ENCODE measurements at places on chromosomes 2 and 18.

GRCh38 chr2:148201075-148202004, 180.4 kb downstream of the MBD5 start:
- peak; percentile 50 for DNase-seq

- DNase-seq, result peak; percentile 87
Observed at GRCh38 chr2:215793747-215794595, 219.4 kb downstream of the MREG start.

DNA sequence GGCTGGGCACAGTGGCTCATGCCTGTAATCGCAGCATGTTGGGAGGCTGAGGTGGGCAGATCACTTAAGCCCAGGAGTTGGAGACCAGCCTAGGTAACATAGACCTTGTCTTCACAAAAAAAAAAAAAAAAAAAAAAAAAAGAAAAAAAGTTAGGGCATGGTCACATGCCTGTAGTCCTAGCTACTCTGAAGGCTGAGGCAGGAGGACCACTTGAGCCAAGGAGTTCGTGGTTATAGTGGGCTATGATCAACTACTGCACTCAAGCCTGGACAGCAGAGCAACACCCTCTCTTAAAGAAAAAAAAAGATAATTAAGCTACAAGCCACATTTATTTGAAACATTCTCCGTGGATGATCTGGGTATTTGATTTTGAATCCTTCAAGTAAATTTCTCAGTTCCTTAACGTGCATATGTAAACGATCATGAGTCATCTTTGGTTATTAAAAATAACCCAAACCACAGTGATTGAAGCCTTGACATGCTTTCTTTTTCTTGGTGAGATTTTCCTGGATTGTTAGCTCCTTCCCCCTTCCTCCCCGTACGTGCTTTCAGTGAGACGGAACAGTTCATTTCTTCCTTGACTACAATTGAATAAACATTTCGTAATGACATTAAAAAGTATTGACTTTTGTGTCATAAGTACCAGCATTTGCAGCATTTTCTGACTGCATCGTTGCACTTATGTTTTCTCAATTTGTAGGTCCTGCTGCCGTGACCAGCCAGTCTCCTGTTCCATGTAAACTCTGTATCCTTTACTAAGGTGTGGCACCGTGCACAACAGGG, 20.3 kb downstream of the RMC1 start:
- DNase-seq, result peak; percentile 43

- DNase-seq, result no peak
Observed at GRCh38 chr2:36294316-36294721, 61.3 kb upstream of the CRIM1 start.

GRCh38 chr2:152055366-152056108, 43.3 kb downstream of the CACNB4 start:
- no peak for DNase-seq

- peak; percentile 19 for DNase-seq
Observed at GRCh38 chr2:27494944-27495554, at the start of gene FNDC4. TSS of gene FNDC4 (minus strand) at chr2:27495200. CDS start at chr2:27494679, 521 bp downstream.

DNA sequence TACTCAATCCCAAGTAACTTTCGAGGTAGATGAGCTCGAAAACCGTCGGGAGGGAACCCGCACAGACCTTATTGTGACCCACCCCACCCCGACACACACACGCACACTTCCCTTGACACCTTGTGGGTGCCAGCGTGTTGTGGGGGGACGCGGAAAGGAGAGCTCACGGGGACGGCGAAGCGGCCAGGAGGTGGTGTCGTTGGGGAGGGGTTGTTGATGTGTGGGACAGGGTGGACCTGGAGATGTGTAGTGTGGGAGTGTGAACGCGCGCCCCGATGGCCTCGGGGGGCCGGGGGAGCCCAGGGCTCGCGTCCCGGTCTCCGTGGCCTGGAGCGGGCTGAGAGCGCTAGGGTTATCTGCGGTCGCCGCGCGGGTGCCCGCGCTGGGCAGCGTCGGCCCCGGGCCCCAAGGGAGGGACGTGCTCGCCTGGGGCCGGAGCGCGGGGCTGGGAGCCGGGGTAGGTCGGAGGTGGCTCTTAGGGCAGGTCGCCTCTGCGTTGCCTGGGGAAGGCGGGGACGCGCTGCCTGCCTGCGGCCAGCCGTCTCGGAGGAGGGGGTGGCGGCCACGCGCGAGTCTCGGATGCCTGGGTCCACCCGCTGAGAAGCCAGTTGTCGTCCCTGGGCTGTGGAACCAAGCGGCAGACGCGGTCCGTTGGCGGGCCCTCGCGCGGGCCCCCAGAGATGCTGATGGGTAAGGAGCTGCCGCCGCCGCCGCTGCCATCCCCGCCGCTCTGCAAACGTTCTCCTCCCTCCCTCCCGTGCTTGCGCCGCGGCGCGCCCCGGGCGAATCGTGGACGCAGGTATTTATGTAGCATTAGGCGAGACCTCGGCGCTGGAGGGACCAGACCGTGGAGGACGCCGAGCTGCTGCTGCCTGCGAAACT, 1.6 kb downstream of the KLHL29 start:
- peak; percentile 20 for DNase-seq

DNA sequence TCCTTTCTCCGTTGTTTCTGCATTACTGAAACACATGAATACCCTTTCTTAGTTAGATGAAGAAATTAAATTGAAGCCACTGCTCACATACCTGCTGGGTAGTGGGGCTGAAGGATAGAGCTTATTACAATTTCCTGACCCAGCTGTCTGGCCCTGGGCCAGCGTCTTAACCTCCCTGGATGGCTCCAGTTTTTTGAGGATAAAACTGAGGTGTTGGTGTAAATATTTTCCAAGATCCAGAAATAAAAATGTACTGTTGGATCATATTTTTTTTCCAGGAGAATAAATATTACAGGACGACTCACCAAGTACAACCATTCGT, 3.5 kb downstream of the RNF144A start:
- DNase-seq, result no peak

DNA sequence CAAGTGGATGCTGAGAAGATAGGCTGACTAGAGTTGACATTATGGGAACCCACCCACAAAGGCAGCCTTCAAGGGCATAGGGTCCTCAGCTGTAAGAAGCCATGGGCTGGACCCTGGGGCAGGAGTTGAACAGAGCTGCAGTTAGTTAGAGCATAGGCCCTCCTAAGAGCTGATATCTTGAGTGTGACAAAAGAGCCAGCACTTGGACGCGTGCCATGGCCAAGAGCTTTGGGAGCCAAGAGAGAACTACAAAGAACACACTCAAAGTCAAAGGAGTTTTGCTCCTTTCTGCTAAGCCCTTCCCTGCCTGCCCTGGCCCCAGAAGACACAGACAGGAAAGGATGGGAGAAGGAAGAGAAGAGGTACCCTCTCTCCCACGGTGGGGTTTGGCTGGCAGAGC, 29.9 kb upstream of the AGAP1 start:
- DNase-seq, result no peak

DNA sequence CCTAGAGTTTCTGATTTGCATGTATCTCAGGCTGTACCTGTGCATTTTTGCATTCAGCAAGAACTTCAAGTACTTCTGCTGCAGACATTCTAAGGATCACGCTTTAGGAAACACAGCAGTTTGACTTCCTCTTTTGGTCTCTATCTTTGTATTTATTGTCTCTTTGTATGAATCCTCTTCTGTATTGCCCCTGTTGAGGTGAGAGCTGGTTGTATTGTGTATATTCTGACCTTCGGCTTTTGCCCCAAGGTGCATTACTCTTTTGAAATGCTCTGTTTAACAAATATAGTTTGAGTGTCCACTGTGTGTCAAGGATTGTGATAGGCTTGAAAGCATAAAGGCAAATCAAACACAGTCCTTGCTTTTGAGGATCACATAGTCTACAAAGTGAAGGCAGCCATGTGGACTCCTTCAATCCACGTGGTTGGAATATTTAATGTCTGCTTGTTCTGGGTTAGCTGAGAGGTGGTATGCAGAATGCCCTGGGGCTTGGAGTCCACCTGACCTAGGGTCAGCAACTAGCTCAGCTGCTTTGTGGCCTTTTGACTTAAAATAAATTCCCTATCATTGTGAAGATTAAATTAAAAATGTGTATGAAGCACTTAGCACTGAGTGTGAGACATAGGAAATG, 108.1 kb downstream of the LYPD6 start:
- no peak for DNase-seq

DNA sequence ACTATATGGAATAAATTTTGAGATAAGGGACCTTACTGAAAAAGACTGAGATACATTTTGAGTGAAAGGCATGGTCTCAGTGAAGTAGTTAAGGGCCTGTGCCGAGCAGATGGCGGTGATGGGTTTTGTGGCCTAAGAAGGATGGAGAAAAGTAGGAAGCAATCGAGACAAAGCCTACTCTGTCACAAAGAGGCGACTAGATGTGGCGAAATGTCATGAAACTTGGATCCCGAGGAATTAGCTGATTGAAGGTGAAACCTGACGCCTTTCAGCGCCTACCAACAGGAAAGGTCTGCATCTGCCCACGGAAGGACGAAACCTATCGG, 558 bp upstream of the CEP192 start:
- DNase-seq, result no peak

- no peak for DNase-seq
Observed at GRCh38 chr2:100909534-100910081, 89.7 kb downstream of the NPAS2 start.

DNA sequence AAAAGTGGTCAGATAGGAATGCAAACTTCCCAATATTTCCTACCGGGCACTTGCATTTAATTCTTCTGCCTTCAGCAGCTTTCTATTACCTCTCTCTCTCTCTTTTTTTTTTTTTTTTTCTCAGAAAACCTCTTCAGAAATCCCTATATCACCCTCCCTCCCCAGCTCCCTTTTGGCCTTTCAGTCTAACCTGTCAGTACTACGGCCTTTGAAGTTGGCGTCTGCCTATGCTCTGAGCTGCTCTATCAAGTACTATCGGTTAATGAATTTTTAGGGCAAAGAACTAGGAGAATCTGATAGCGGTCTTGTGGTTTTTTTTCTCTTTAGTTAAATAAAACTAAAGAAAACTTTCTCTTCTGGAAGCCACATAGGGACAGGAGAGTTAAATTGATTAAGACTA, 122.4 kb upstream of the MAPRE2 start:
- DNase-seq, result no peak

DNA sequence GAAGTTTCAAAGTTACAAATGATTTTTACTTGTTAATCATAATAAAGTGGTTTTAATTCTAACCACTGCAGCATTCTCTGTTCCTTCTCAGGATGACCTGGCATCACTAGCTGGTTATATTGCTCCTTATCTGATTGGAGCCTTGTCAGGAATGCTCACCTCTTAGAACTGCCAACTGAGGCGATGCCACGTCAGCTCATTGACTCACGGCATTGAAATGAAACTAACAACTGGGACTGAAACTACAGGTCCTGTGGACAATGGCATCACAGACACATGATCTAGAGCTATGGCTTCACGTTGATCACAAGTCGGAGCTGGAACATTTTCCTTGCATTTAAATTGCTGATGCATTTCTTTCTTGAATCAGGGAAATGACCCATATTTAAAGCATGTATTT, 54.9 kb upstream of the MAP2 start:
- DNase-seq, result peak; percentile 99

DNA sequence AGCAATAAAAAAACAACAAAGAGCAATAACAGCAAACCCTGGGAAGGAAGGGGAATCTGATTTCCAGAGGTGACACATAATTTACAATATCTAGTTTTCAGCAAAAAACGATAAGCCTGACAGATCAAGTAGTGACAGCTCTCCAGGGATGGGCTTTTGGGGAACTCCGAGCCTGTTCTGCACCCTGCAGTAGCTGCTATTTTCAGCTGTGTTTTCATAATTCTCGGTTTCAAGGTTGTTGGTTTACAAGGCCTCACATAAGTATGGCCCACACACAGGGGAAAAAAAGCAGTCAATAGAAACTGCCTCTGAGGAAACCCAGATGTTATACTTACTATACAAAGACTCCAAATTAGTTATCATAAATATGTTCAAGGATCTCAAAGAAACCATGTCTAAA, 67.7 kb upstream of the CTLA4 start:
- DNase-seq, result no peak

DNA sequence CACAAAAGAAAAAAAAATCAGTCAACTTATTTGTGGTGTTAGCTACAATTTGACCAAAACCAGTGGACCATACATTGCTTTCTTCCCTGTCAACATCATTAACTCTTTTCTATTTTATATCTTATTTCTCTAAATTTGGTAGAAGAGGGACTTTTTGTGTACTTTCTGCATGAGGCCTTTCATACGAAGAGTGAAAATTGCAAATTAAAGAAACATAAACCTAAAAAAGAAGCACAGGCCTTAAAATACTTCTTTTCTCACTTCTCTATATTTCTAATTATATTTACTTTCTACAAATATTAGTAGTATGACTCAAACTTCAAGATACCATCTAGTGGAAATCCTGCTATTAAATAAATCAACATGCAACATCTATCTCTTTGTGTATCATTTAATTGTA, 1073.4 kb upstream of the ZEB2 start:
- DNase-seq, result no peak

DNA sequence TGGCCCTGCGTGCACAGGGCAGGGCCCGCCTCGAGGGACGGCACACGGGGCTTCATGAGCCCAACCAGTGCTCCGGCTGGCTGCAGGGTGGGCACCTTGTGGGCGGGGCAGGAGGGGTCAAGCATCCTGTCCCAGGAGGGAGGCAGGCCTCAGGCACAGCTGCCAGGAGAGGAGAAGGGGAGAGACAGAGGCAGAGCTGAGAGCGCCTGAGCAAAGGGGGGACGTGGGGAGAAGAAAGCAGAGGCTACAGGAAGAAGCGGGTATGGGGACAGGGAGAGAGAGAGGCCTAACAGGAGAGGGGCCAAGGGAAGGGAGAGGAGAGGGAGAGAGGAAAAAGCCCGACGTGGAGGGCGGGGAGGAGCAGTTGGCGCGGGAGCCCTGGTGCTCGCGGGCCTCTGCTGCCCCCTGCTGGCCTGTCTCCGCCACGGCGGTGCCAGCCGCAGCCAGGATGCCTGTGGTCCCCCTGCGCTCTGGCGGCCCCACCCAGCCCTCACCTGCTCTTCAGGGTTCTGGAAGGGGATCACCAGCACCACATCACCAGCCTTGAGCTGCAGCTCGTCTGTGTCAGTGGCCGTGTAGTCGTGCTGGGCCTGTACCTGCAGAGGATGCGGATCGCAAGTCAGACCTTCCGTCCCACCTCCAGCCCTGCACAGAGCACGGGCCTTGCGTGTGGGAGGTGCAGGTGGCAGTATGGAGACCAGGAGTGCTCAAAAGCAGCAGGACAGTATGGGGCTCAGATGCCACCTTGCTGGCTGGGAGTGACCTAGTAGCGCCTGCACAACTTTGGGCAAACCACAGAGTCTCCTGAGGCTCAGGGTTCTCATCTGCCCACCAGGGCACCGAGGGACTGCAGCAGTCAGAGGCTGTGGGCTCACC, 56.8 kb downstream of the BIN1 start:
- DNase-seq, result peak; percentile 49

GRCh38 chr18:69097349-69097748, 299.5 kb downstream of the CCDC102B start:
- no peak for DNase-seq

Measured in EL (cell line).